ENCODE measurements at places on chromosomes 7 and 10. TPM values are rescaled to one million over a fixed set of nuclear protein-coding genes. Genes with fewer than 3 reads are reported as not detected.

DNA sequence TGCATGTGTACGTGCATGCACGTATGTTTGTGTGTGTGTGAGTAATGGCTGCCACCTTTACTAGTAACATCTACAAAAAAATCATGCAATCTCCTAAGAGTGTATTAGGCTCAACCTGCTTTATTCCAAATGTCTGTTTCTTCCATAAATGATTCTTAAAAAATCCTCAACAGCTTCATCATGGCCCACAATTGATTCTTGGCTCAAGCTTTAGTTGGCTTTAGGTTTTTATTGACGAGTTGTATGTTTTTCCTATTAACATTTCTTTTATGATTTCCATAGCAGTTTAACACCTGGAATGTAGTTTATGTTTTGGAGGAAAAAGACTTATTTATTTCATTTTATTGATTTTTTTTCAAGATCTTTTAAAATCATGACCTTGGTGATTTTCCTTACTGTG lies 121.9 kb upstream of the RAB18 start:
- DNase-seq, result no peak

GRCh38 chr7:131583430-131583829 lies 27.0 kb upstream of the PODXL start:
- no peak for DNase-seq

- DNase-seq, result no peak
Observed at GRCh38 chr7:19117870-19118608, 603 bp upstream of the TWIST1 start.

GRCh38 chr10:3135006-3135405 lies 37.6 kb downstream of the PITRM1 start:
- DNase-seq, result no peak

- DNase-seq, result no peak
Observed at GRCh38 chr7:94133460-94133859, 129.3 kb upstream of the BET1 start.

DNA sequence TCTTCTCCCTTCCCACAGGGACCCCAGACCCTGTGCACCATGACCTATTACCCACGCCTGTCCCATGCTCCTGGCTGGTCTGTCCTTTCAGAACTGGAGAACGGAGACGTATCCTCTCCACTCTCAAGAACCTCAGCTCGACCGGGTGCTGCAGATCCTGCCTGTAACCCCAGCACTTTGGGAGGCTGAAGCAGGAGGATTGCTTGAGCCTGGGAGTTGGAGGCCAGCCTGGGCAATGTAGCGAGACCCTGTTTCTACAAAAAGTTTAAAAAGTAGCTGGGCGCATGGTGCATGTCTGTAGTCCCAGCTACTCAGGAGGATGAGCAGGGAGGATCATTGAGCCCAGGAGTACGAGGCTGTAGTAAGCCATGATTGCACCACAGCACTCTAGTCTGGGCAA lies 37.2 kb upstream of the MYL10 start:
- no peak for DNase-seq

GRCh38 chr10:69123306-69123746 lies 652 bp upstream of the VPS26A start:
- no peak for DNase-seq

GRCh38 chr7:29217113-29217512 lies 22.5 kb downstream of the CHN2 start:
- DNase-seq, result no peak

DNA sequence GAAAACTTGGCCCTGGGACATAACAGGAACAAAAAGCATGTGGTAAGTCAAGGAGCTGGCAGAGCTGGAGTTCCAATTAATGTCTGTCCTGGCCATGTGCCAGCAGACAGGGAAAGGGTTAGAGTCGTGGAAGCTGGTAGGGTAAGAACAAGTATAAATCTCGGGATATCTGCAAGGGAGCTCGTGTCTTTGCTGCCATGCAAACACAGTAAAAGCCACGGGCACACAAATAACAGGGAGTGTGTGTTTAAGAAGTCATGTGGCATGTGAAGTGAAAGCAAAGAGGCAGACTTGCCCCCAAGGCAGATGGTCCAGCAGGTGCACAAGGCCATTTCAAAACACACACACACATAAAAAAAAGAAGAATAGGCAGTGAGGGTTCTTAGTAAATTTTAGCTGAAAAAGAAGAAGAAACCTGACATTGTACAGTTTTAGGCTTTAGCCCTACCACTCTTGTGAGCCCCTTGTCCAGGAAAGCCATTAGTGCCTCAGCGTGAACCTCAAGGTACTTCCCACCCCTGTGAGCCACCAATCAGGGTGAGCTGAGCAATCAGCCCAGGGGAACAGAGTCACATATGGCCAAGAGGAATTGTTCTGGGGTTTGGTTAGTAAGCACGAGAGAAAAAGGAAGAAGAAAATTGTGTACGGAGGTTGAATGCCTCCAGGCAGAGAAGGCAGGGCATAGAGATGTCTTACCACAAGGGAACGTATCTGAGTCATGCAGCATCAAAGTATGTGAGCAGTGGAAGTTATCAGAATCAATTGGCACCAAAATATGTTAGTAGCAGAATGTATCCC lies 32.8 kb upstream of the ARHGAP12 start:
- DNase-seq, result no peak

GRCh38 chr10:102616066-102616770 lies 28.1 kb upstream of the TRIM8 start:
- no peak for DNase-seq

- no peak for DNase-seq
Observed at GRCh38 chr10:127563718-127564553, 14.8 kb downstream of the NPS start.

GRCh38 chr10:114482480-114483304 lies 78.4 kb upstream of the AFAP1L2 start:
- no peak for DNase-seq

GRCh38 chr10:51608211-51608610 lies 91.2 kb downstream of the CSTF2T start:
- DNase-seq, result no peak

DNA sequence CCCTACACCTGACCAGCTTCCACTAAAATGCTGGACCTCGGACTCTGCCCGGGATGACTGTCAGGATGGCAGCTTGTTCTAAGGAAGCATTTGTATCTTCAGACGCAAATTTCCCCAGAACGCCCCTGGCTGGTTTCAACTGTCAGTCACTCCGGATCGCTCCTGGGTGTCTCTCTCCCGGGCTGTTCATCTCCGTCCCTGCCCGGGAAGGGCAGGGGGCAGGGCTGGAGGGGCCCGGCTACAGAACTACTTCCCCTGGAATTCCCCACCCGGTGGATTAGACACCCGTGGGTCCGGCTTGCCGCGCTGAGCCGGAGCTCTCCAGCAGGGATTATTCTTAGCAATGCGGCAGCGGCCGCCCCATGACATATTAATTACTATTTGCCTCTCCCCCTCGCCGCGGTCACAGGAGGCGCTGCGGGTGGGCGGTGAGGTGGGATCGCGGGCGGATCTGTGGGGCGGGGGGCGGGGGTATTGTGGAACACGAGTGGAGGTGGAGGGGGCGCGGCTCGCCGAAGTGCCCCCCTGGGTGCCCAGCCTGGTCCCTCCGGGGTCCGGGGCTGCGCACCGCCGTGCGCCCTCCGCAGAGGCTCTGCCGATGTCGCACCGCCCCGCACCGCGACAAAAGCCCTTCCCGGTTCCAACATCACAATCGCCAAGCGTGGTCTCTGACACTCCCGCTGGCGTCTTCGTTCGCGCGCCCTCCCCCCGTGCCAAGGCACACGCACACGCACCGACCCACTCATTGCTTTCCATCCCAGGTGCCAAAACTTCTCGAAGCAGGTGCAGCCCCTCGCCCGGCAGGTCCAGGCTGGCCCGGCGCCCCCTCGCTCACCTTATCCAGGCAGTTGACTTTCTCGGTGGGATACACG lies 276.1 kb upstream of the NEBL start:
- no peak for DNase-seq

The OGDHL gene
- 3.7 TPM for total RNA-seq

The FEZF1 gene
- not detected for total RNA-seq

The IKZF1 gene
- 360 TPM for total RNA-seq

The C7orf33 gene
- total RNA-seq, result not detected

The SYNPO2L gene
- total RNA-seq, result not detected

Measured in activated T-helper 2 cell treated with anti-CD3 and anti-CD28 coated beads, Interferon-gamma antibody, Interleukin-2, Interleukin-4, amounts not matched to agents 10 μg/mL and 5 μg/mL and 100 μg/mL, durations not matched to agents 14 hours and 24 hours and 36 hours (primary cell).